Psoas muscle (tissue), 8 donors: ENCODE measurements at places on chromosomes 6 and 20. TPM values are rescaled to one million over a fixed set of nuclear protein-coding genes. Genes with fewer than 3 reads are reported as not detected.

The FAM229B gene
- total RNA-seq: 17.7 TPM

The TBX18 gene
- 0.93 TPM for total RNA-seq

The GSTA3 gene
- total RNA-seq: not detected

The ZNF341 gene
- 1.5 TPM for total RNA-seq

The NEURL2 gene
- total RNA-seq: 8.6 TPM

The SLC17A4 gene
- not detected for total RNA-seq

The NKAIN4 gene
- not detected for total RNA-seq

The C4B gene
- 8.8 TPM for total RNA-seq

The PLAGL2 gene
- total RNA-seq: 9.6 TPM

The ECT2L gene
- total RNA-seq: not detected

The DST gene
- 281 TPM for total RNA-seq

The MYT1 gene
- not detected for total RNA-seq
